ENCODE measurements at places on chromosomes 11 and 22. TPM values are rescaled to one million over a fixed set of nuclear protein-coding genes. Genes with fewer than 3 reads are reported as not detected.

GRCh38 chr11:86740628-86741483 lies 59.5 kb upstream of the PRSS23 start:
- no peaks in the 10 kb centered on the region for H3K27me3 ChIP-seq
- H3K4me3 ChIP-seq = peak overlapping the region; percentile 37
- peaks cover 91% of the 10 kb centered on the region for H3K4me1 ChIP-seq
- H3K27ac ChIP-seq = peak overlapping the region; percentile 100
- H3K36me3 ChIP-seq = no peaks in the 10 kb centered on the region

DNA sequence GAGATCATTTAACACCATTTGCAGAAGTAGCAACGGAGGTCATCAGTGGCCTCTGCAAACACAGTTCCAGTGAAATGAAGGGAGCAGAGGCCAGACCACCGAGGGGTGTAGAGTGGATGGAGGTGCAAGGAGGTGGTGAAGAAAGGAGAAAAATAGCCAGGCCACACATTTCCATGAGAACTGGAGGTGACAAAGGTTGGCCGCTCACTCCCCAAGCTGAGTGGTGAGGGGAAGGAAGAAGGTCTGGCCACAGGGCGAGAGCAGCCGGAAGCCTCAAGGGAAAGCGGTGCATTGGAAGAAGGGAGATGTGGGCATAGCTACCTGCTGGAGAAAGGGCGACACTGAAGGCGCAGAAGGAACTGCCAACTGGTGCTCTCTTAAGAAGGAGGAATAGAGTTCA lies 20.1 kb upstream of the TMPRSS4 start:
- no peak overlapping the region for H3K4me3 ChIP-seq
- no peak for DNase-seq
- no peaks in the 10 kb centered on the region for H3K36me3 ChIP-seq
- peaks cover 75% of the 10 kb centered on the region for H3K27me3 ChIP-seq
- no peaks in the 10 kb centered on the region for H3K4me1 ChIP-seq
- no peak overlapping the region for H3K27ac ChIP-seq

DNA sequence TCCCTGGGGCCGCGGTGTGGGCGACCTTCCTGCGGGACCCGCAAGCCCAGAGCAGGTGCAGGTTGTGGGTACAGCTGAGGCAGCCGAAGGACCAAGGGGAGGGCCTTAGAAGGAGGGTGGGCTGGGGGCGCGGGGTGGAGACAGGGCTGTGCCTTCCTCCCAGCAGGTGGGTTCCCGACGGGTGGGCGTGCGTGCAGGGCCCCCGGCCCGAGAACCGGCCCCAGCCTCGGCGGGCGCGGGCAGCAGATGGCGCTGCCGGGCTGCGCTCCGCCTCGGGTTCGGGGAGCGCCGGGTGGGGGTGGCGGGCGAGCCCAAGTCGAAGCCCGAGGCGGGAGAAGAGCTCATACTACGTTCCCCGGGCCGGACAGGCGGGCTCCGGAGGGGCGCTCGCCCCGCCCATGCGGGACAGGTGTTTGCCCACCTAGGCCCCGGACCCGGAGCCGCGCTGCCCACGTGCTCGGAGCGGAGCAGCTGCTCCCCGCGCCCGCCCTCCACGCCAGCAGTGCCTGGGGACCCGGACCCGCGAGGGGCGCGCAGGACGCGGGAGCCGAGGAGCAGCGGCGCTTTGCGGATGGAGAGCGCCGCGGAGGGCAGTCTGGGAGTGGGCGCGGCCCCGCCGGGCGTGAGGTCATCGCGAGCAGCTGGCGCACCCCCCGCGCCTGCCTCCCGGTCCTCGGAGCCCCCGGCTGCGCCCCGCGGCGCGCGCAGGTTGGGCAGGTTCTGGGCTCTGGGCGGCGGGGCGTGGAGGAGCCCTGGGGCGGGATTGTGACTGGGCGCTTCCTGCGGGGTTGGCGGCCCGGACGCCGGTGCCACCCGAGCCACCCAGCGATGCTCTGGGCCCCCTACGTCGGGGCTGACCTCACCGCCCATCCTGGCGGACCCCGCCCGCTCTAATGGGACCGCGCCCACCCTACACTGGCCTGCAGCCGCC lies 25.3 kb downstream of the DUSP8 start:
- H3K36me3 ChIP-seq = no peaks in the 10 kb centered on the region
- peak overlapping the region; percentile 63 for H3K4me3 ChIP-seq
- peaks cover 6% of the 10 kb centered on the region for H3K27me3 ChIP-seq
- peaks cover 9% of the 10 kb centered on the region for H3K4me1 ChIP-seq
- DNase-seq = peak; percentile 60

GRCh38 chr11:23151819-23152218 lies 291.5 kb upstream of the CCDC179 start:
- H3K27ac ChIP-seq = no peak overlapping the region
- no peaks in the 10 kb centered on the region for H3K27me3 ChIP-seq
- H3K4me3 ChIP-seq = no peak overlapping the region
- no peaks in the 10 kb centered on the region for H3K4me1 ChIP-seq
- H3K36me3 ChIP-seq = no peaks in the 10 kb centered on the region

The ATP6V1E1 gene
- 74.6 TPM for total RNA-seq

The CECR2 gene
- total RNA-seq = not detected
